ENCODE measurements at places on chromosomes 3 and 15.

GRCh38 chr3:122538956-122539490, 24.3 kb upstream of the KPNA1 start:
- no peak for DNase-seq

- DNase-seq: peak; percentile 92
Measured at GRCh38 chr3:33717866-33718594, at the start of gene CLASP2. TSS of gene CLASP2 (minus strand) at chr3:33718254. CDS start at chr3:33718002, 252 bp downstream.

- no peak for DNase-seq
Measured at GRCh38 chr3:18481946-18482548, 56.9 kb upstream of the SATB1 start.

DNA sequence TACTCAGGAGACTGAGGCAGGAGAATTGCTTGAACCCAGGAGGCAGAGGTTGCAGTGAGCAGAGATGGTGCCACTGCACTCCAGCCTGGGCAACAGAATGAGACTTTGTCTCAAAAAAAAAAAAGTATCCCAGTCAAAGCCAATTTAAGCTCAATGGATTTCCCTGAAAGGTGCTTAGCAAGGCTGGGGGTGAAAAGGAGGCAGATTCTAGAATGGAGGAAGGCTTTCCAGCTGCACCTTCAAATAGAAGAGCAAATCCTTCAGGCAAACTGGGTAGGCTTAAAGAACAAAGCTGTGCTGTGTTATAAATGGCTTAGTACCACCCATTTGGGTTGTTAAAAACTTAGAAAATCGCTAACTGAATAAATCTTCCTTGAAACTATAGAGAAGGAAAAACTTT, 3.0 kb upstream of the IFT57 start:
- no peak for DNase-seq

GRCh38 chr15:66848116-66848515, 146.1 kb downstream of the SMAD6 start:
- no peak for DNase-seq

GRCh38 chr3:48018841-48019240, 2.6 kb upstream of the MAP4 start:
- no peak for DNase-seq

- no peak for DNase-seq
Measured at GRCh38 chr3:113174801-113175485, 36.4 kb upstream of the BOC start.

GRCh38 chr3:195715583-195716266, 5.1 kb upstream of the MUC20 start:
- DNase-seq: no peak

GRCh38 chr3:128502712-128503111, 9.7 kb upstream of the GATA2 start:
- no peak for DNase-seq

- no peak for DNase-seq
Measured at GRCh38 chr3:192449036-192449435, 278.3 kb downstream of the FGF12 start.

DNA sequence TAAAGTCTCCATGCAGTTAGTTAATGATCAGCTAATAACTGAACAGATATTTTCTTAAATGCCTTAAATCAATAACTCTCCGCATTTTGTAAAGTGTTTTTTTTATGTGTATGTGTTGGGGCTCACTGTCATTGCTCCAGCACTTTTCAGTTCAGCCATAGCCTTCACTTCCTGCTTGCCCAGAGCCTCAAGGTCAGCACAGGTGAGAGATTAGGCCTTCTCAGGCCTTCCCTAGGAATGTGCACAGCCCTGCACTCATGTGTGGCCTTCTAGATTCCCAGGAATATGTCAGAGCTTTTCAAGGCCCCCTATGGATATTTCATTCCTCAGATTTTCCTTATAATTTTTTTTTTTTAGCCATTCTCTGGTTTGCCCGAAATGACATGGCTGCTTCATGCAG, 77.6 kb upstream of the MANF start:
- no peak for DNase-seq

DNA sequence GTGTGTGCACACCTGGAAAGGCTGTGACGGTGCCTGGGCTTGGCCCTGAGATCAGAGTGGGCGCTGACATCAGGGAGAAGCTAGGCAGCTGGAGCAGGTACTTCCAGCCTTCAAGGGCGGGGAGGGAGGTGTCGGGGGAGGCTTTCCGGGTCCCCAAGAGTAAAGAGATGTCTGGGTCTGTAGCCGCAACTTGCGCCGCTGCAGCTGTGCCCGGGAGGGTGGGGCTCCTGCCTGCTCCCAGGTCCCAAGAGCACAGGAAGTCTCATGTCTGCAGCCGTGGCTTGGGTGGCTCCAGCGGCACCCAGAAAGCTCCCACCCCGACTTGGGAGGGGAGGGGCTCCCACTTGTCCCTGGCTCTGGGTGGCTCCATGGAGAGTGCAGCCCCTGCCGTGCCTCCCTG, 103.2 kb upstream of the BNIP2 start:
- DNase-seq: no peak

DNA sequence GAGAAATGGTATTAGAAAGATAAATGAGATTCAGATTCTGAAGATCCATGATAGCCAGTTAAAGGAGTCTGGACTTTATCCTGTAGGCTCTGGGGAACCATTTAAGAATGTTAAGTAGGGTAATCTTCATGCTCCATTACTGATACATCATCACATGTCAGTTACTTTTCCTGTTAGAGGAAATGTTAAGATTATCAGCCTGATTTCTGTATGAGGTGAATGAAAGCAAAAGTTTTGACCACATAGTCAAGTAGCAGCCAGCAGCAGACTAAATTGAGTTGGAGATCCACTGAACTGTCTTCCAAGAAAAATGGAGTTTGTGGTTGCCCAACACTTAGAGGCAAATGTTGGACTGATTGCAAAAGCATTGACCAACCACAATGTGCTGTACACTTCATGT, 4.7 kb upstream of the COPB2 start:
- DNase-seq: no peak

DNA sequence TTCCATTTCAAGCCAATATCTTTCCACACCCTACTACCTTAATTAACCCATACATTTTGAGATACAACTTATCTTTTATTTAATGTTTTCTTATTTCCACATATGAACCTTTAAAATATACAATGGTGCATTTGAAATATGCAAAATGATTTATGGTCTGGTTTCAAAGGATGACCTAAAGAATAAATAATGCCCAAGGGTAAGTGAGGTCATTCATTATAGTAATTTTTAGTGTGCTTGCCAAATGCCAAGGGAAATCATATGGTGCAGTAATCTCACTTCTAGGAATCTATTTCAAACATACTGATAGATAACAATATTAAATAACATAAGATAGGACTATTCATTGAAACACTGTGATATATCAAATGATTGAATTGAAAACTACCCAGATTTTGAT, 1055.4 kb downstream of the AGBL1 start:
- no peak for DNase-seq

DNA sequence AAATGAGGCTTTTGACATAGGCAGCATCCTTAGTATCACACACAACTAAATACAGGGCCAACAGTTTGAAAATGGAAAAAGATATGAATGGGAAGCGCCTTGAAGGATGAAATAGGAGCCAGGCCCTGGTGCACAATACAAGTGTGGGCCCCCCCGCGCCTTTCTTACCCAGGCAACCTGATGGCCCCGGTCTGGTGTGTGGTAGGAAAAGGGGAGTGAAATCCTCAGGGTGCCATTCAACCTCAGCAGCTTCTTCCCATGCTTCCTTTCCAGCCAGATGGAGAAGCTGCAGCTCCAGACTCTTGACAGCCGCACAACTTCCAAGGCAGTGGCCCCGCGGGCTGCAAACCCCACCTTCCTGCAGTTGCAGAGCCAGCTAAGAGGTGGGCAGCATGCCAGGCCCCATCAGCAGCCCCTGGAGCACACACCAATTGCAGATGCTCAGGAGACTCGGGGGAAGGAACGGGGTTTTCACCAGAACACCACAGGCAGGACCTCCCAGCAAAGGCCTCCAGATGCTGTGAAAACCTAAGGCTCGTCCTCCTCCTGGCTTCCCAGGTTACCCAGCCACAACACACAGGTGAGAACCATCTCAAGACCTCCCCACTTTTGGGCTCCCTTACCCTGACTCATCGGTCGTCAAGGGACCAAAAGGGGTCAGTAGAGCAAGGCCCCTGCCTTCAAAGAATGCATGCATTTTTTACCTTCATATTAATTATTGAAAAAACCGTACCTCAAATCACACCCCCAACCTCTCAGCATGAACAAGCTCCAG, 101.6 kb downstream of the CPN2 start:
- peak; percentile 88 for DNase-seq

DNA sequence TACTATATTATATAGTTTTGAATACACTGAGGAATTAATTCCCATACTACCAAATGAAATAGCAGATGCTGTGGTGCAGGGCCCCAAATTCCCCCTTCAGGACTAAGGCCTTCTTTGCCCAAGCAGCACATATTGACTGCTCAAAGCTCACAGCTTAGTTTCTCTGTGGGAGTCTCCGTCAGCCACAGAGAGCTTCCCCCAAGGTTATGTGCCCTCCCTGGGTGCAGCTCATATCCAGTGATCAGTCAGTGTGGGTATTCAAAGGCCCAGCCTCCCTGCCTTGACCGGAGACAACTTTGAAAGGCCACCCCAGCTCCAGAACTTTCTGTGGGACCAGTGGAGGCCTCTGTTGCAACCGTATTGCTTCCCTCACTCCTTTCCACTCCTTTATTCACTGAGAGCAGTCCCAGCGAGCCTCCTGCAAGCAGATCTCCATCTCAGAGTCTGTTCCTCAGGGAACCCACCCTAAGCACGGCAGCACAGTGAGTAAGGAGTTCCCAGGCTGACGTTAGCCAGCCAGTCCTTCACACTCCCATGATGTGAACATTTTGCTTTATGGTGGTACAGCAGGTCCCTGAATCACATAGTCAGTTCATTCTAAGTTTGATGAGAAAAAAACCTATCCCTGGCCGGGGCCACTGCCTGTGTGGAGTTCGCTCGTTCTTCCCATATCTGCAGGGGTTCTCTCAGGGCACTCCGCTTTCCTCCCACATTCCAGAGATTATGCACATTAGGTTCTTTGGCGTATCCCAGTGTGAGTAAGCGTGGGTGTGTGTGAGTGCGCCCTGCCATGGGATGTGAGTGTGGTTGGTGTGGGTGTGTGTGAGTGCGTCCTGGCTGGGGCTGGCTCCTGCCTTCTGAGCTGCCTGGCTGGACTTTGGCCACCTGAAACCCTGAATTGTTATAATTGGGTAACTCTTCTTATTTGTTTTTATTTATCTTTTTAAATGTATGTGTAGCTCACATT, 64.4 kb upstream of the PPARG start:
- DNase-seq: no peak

GRCh38 chr3:49519296-49519695, 35.0 kb upstream of the BSN start:
- DNase-seq: no peak

- no peak for DNase-seq
Measured at GRCh38 chr3:70386043-70386442, 73.6 kb upstream of the MDFIC2 start.

DNA sequence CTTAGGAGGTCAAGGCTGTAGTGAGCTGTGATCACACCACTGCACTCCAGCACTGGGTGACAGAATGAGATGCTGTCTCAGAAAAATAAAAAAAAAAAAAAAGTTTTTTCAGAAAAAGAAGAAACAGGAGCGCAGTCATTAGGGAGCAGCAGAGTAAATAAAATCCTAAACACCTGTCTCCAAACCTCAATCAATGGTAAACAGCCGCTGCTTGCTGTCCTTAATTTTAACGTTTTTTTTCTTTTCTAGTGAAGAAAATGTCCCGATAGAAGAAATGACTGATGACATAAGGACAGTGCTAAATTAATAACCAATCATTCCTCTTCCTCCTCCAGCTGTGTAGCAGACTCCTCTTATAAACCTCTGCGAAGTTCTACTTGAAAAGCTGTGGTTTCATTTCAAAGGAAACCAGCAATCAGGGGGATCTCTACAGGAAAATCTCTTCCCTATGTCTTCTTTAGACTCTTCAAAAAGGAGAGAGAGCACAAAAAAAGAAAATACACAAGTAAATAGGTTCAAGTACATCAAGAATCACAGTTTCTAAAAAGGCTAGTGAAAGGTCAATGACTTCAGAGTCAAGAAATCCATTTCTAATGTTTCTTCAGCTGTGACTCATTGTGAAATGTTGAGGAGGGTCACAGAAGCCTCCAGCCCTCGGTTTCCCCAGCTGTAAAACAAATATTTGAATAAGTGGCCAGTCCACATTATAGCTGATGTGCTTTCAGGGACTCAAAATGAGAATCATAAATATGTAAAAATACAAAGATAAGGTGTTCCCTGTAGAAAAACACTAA, 127.6 kb downstream of the TMCO5A start:
- DNase-seq: no peak

DNA sequence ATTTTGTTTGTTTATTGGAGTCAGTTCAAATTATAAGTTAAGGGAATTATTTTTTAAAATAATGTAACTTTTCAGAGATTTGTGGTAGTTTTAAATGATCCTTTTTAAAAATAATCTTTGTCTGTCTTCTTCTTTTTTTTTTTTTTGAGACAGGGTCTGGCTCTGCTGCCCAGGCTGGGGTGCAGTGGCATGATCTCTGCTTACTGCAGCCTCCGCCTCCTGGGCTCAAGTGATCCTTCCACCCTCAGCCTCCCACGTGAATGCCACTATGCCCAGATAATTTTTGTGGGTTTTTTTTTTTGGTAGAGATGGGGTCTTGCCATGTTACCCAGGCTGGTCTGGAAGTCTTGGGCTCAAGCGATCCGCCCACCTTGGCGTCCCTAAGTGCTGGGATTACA, 12.6 kb downstream of the FNDC3B start:
- no peak for DNase-seq

DNA sequence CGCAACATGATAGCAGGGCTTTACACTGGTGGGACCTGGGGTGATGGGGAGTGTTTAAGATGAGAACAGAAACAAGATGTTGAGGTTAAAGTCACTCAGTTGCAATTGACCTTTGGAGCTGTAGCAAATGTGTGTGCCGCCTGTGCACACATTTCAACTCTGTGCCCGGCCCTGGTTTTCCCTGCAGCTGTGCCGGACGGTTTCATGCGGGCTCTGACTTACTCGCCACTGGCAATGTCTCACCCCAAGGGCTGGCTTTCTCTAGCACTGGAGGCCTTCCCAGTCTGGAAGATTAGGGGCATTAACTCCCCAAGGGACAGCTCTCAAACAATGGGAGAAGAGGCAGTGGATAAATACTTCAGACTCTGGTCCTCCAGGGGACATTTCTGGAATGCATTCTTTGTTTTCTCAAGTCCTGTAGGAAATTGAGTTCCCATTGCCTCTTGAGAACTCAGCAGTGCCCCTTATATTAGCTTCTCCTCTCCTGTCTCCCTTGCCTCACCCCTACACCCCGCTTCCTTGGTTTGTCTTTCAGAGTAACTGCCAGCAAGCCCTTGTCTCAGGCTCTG, 152.5 kb downstream of the EDEM1 start:
- DNase-seq: no peak

- no peak for DNase-seq
Measured at GRCh38 chr3:39125841-39126500, 18.5 kb downstream of the TTC21A start.

DNA sequence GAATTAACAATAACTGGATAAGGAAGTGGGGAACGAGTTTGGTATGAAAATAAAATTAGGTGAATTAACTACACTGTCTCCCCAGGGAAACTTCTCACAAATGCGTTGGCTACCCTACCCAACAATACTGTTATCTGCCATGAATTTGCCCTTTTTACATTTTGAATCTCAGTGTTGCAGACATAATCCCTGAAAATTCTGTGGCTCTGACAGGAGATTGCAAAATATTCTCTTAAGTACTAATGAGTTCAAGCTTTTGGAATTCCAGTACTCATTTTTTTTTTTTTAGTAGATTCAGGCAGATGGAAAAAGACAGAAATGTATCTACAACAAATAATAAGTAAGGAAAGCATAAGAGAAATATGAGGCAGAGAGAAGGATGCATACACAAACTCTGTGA, 332.6 kb downstream of the LSAMP start:
- no peak for DNase-seq
